ENCODE measurements at places on chromosomes 1 and 21. TPM values are rescaled to one million over a fixed set of nuclear protein-coding genes. Genes with fewer than 3 reads are reported as not detected.
A peak's percentile ranks its signal among the peaks of the same experiment; 100 is the strongest.

DNA sequence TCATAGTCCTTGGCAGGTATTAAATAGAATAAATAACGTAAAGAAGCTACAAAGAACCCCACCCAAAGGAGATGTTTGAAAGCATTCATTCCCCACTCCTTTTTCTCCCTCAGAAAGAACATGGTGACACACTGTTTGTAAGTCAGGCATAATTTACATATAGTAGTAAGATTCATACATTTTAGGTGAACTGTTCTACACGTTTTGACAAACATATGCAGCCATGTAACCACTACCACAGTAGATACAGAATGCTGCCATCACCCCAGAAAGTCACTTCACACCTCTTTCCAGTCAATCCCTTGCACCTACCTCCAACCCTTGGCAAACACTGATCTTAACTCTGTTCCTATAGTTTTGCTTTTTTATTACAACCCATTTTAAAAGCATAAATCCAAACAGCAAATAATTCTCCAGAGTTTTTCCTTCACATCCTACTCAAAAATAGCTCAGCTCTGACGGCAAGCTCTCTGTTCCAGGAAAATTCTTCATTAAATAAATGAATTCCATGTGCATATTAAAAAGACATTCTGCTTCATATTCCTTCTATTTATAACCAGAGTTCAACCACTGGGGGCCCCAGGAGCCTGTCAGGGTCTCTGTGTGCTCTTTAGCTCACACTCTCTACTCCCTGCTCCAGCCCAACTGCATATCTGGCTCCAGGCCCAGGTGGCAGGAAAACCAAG is 258.8 kb downstream of the PLPP3 start:
- no peaks in the 10 kb centered on the region for H3K27me3 ChIP-seq
- H3K4me3 ChIP-seq = no peak overlapping the region
- H3K27ac ChIP-seq = no peak overlapping the region
- H3K4me1 ChIP-seq = no peaks in the 10 kb centered on the region
- DNase-seq = no peak
- no peaks in the 10 kb centered on the region for H3K36me3 ChIP-seq

VTCN1 gene
- total RNA-seq = not detected

DNA sequence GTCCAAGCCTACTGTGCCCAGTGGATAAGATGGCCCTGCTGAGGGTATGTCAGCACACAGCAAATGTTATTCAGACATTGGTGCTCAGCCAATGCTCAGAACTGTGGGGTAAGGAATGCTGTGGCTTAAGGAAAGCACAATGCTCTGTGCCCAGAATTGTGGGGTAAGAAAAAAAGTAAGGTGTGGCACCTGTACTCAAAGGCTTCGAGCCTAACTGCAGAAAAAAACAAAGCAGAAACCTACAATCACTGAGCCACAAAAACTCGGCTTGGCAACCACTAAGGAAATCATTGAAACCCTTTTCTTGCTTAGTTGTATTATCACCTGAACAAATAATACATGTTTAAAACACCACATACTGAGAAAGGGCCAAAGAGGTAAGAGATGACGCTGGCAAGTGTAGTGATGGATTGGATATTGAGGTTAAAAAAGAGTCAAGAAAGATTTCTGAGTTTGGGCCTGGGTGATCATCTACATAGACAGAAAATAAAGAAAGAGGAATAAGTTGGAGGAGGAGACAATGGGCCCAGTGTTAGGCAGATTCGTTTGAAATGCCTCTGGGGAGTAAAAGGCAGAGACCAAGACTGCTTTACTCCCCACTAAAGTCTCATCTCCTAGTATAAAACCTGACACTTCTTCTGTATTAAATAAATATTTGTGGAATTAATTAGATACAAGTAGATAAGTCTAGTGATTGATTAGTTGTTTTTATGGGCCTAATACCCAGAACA is 25.9 kb upstream of the ATP1A1 start:
- no peak overlapping the region for H3K27ac ChIP-seq
- no peak for DNase-seq
- H3K4me1 ChIP-seq = no peaks in the 10 kb centered on the region

S100A12 gene
- 1.1 TPM for total RNA-seq

KCNH1 gene
- not detected for total RNA-seq

DNA sequence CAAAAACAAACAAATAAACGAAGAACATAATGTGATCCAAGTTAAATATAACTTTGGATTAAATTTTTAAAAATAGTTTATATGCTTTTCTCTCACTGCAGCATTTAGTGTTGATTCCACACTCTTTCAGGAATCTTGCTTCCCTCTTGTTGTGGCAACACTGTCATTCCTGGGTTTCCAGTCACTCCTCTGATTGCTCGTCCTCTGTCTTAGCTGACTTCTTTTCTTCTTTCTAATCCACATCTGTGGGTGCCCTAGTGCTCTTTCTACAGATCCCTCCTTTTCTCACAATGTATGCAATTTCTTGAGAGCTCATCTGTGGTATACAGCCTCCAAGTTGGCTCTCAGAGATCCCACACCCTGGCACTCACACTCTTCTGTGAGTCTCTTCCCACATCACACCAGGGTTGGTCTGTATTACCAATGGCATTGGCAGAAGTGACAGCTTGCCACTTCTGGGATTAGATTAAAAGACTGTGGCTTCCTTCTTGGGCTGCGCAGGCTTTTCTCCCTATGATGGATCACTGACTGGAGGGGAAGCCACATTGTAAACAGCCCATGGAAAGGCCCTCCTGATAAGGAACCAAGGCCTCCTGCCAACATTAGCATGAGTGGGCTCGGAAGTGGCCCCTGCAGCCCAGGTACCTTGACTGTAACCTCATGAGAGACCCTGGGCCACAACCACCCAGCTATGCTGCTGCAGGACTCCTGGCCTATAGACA is 11.5 kb upstream of the MYOC start:
- H3K27me3 ChIP-seq = no peaks in the 10 kb centered on the region
- no peak for DNase-seq
- no peak overlapping the region for H3K4me3 ChIP-seq
- no peaks in the 10 kb centered on the region for H3K4me1 ChIP-seq
- H3K27ac ChIP-seq = no peak overlapping the region

BECN2 gene
- total RNA-seq = not detected

OR2L5 gene
- not detected for total RNA-seq

DNA sequence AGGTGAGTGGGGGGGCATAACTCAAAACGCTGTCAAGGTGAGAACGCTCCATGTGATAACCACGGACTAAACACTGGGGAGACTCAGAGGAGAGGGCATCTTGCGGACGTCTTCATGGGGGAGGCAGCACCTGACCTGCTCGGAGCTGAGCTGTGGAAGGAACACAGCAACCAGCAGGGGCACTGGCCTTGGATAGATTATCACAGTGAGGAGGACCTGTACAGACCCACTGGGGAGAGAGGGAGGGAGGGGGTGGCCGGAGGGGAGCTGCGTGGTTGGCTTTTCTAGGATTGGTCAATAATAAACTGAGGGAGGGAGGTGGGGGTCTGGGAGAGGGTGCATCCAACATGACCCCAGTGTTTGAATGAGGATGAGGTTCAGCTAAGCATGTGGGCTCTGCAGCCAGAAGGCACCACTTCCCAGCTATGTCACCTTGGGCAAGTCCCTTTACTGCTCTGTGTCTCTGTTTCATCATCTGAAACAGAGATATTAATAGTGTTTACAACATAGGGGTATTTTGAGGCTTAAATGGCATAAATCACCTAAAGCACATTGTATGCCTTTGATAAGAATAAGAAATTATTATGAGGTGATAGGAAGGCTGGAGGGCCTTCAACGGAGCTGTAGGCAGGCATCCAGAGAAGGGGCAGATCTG is 123.3 kb downstream of the GRIK3 start:
- no peak overlapping the region for H3K27ac ChIP-seq
- no peaks in the 10 kb centered on the region for H3K4me1 ChIP-seq
- H3K36me3 ChIP-seq = no peaks in the 10 kb centered on the region

DNA sequence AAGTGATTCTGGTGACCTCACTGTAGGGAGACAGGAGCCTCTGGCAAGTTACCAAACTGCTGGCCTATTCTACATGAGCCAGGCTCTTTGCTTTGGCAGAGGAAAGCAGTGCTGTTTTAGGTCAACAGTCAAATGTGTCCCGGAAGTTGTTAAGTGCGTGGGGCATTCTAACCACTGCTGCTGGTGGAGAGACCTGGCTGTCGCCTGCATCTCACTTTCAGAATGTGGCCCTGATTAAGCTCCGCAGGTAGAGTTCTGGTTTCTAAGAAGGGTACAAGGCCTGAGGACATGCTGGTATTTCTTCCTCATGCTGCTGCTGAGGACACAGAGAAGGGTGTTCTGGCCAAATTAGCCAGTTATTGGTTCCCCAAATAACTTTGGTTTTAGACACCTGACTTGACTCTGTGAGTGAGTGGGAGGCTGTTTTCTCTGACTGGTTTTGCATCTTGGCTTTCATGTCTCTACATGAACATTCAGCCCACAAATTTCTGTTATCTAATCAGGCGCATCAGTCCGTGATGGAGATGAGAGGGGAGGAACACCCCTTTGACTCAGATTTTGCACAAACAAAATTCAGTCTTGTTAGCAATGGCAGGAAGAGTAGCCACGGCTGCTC is 120.8 kb downstream of the LMO4 start:
- DNase-seq = peak; percentile 29
- H3K27me3 ChIP-seq = no peaks in the 10 kb centered on the region
- no peaks in the 10 kb centered on the region for H3K36me3 ChIP-seq
- no peaks in the 10 kb centered on the region for H3K4me1 ChIP-seq

- no peak overlapping the region for H3K4me3 ChIP-seq
- peaks cover 11% of the 10 kb centered on the region for H3K4me1 ChIP-seq
- no peaks in the 10 kb centered on the region for H3K36me3 ChIP-seq
- H3K27me3 ChIP-seq = no peaks in the 10 kb centered on the region
- no peak for DNase-seq
- H3K27ac ChIP-seq = no peak overlapping the region
These were observed 85.7 kb upstream of the NGF start for GRCh38 chr1:115423776-115424175.

SH2D1B gene
- not detected for total RNA-seq

- H3K4me1 ChIP-seq = no peaks in the 10 kb centered on the region
- H3K36me3 ChIP-seq = no peaks in the 10 kb centered on the region
These were observed 1276.1 kb downstream of the KCNT2 start for GRCh38 chr1:195332102-195332501.

PRRX1 gene
- 7.3 TPM for total RNA-seq

DNA sequence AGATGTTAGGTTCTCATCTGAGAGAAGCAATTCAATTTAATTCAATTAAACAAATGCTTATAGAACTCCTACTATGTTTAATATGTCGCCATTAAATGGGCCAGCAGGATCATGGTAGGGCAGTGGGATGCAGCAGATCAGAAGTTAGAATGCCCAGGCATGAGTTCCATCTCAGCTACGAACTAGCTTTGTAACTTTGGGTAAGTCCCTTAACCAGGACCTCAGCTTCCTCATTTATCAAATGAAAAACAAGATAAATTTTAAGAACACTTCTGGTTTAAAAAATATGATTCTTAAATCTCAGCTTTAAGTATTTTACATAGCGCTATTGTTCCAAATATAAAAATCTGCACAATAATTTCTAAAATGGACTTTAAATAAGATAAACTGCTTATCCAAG is 67.5 kb upstream of the GFI1 start:
- no peaks in the 10 kb centered on the region for H3K4me1 ChIP-seq
- DNase-seq = no peak
- no peak overlapping the region for H3K4me3 ChIP-seq
- no peak overlapping the region for H3K27ac ChIP-seq
- no peaks in the 10 kb centered on the region for H3K27me3 ChIP-seq

- no peak for DNase-seq
- H3K36me3 ChIP-seq = no peaks in the 10 kb centered on the region
- H3K4me1 ChIP-seq = peaks cover 17% of the 10 kb centered on the region
- H3K27me3 ChIP-seq = no peaks in the 10 kb centered on the region
- H3K27ac ChIP-seq = no peak overlapping the region
- H3K4me3 ChIP-seq = no peak overlapping the region
These were observed 138.0 kb upstream of the CD34 start for GRCh38 chr1:208048904-208049303.

GRCh38 chr1:168287237-168287664 is 6.6 kb downstream of the TBX19 start:
- no peaks in the 10 kb centered on the region for H3K36me3 ChIP-seq
- DNase-seq = no peak
- H3K27ac ChIP-seq = no peak overlapping the region

DNA sequence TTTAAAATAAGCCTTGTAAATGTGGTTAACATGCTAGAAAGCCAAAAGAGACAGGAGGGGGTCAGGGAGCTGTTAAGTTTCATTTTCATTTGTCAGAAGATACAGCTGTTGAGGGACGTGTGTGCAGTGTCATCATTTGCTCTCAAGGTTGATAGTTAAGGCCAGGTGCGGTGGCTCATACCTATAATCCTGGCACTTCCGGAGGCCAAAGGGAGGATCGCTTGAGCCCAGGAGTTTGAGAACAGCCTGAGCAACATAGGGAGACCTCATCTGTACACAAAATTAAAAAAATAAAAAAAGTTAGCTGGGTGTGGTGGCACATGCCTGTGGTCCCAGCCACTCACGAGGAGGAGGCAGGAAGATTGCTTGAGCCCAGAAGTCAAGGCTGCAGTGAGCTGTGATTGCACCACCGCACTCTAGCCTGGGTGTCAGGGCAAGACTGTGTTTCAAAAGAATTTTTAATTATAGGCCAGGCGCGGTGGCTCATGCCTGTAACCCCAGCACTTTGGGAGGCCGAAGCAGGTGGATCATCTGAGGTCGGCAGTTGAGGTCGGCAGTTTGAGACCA is 22.7 kb downstream of the ZBTB8OS start:
- no peaks in the 10 kb centered on the region for H3K27me3 ChIP-seq
- no peaks in the 10 kb centered on the region for H3K4me1 ChIP-seq
- no peak overlapping the region for H3K4me3 ChIP-seq
- H3K36me3 ChIP-seq = no peaks in the 10 kb centered on the region
- DNase-seq = peak; percentile 59
- peak overlapping the region; percentile 8 for H3K27ac ChIP-seq

DNA sequence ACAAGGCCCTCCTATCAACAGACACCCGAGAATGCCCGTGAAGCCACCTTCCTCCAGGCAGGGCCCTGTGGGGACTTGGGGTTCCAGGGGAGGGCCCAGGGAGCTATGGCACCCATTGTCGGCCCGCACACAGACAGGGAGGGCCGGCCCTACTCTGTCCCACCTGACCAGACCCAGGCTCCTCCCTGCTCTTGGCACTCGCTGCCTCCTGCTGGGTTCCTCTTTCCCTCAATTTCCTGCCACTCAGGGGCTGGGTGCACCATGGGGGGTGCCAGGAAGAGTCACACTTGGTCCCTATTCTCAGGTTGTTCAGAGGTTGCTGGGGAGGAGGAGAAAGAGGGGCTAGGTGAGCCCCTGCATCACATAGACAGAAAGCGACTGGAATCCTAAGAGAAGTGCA is 8.0 kb upstream of the OXCT2 start:
- DNase-seq = no peak
- no peak overlapping the region for H3K4me3 ChIP-seq
- no peaks in the 10 kb centered on the region for H3K4me1 ChIP-seq
- no peak overlapping the region for H3K27ac ChIP-seq
- H3K27me3 ChIP-seq = no peaks in the 10 kb centered on the region
- no peaks in the 10 kb centered on the region for H3K36me3 ChIP-seq

DNA sequence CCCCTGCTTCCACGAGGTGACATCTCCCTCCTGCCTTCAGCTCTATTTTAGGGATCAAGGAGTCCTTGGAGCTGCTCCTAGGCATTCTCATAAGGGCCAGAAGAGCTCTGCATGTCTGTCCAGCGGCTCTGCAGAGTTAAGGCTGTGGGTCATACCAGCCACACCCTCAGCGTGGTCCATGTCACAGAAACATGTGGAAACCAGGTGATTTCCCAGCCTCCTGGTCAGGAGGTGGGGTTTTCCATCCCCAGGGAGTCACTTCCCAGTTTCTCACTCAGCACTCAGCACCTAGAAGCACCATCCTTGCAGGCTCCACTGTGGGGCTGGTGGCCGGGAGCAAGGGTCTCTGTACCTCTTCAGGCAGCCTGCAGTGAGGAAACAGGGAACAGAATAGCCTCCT is 1.4 kb upstream of the TNFRSF1B start:
- H3K27me3 ChIP-seq = no peaks in the 10 kb centered on the region
- no peaks in the 10 kb centered on the region for H3K36me3 ChIP-seq
- no peak overlapping the region for H3K4me3 ChIP-seq
- H3K27ac ChIP-seq = no peak overlapping the region

Measured in adrenal gland (tissue), 19 donors.